ENCODE measurements at places on chromosomes 7 and 10.

DNA sequence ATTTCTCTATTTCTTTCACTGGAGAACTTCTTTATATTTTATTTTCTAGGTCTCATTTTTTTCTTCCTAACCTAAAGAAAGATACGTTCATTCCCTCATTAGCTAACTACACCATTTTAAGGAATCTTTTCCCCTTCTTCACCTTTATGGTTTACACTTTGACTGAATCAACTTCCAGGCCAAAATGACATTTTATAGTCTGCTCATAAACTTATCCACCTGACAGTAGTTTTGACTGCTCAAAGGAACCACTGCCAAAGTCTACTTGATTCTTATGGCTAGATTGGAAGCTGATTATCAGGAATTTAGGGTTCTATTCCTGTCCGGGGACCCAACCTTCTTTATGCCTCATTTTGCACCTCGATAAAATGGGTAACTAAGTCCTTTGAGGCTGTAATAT, 73.0 kb upstream of the FOXP2 start:
- DNase-seq, result no peak

DNA sequence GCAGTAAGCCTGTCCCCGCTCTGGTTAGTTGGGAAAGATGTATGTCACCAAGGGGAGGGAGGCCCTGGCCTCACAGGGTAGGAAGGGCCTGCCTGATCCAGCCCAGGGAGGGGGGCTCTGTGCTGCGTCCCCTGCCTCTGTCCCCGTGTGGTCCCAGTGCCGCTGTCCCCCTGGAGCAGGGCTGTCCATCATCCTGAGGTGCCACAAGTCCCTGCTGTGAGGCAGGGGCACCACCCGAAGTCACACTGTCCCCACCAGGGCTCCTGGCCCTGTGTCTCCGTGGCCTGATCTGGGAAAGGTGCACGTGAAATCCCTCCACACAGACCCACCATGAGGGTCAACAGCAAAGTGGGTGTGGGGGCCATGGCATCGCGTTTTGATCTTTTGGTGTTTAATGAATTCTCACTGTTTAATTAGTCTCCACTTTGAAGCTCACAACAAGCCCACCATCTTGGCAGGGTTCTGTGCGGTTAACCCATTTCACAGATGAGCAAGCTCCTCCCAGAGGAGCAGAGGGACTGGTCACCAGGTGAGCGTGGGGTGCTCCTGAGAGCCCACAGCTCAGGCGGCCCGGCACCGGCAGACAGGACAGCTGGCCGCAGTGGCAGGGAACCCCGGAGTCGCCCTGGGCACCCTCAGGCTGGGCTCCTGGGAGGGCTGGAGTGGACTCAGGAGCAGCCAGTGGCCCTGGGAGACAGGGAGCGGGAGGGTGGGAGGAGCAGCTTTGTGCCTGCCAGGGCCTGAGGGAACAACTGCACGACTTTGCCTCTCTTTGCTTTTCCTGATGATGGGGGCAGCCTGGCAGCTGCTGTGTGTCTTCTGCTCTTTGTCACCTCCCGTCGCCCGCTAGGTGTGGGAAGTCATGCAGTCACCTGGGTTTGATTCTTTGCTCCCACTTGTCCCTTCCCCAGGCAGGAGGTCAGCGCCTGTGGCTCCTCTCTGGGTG, 12.0 kb upstream of the CRYGN start:
- no peak for DNase-seq

DNA sequence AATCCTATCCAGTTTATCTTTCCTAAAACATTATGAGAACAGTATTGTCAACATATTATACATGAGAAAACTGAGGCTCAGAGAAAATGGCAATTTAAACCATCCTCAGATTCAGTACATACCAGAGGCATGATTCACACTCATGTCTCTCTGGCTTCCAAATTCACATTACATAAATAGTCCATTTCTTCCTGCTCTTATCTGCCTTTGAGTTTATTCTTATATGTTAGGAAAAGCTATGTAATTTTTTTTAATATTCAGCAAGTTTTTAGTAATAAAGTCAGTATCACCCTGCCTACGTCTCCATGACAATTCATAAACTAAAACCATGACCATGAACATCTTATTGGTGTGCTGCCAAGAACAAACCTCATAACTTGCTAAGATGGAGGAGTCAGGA, 1260.2 kb upstream of the SORCS1 start:
- DNase-seq, result no peak

- DNase-seq, result no peak
Measured at GRCh38 chr10:1462521-1462920, 274.8 kb downstream of the ADARB2 start.

DNA sequence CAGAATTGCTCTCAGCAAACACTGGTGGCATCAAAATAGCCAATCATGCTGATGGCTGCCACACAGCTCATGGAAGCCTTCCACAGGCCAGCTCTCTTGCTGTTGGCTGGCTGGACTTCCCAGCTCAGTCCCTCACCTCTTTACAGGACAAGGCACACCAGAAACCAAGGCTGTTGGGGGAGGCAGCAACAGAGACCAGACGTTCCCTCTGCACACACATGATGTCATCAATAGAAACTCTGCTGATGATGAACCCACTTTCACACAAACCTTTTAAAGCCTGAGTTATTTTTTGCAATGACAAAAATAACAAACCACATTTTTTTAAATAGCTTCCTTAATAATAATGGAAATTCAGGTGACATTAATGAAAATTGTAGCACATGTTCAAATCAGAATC, 300.9 kb upstream of the C7orf33 start:
- DNase-seq, result no peak

DNA sequence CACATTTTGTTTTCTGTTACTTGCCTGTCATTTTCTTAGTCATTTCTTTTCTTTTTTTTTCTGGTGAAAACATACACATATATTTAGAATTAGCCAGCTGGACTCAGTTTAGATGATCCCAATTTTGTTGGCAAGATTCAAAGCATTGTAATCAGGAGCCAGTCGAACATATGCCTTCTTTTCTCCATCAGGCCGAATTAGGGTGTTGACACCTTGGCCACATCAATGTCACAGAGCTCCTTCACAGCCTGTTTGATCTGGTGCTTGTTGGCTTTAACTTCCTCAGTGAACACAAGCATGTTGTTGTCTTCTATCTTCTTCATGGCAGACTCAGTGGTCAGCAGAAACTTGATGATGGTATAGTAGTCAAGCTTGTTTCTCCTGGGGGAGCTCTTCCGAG, 32.6 kb downstream of the PHF14 start:
- no peak for DNase-seq

DNA sequence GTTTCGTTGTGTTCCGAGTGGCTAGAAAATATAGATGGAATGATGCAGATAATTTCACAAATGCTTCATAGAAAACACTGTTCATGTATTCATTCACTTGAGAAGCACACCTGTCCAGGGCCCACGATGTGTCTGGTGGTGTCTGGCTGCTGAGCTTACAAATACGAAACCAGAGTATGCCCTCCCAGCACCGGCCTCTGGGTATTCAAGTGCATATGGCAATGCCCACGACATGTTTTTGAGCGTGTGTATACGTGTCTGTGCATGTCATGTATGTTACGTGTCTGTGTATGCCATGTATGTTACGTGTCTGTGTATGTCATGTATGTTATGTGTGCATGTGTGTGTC, 37.9 kb downstream of the IL2RA start:
- DNase-seq, result no peak

GRCh38 chr10:34139559-34139958, 675.5 kb downstream of the PARD3 start:
- no peak for DNase-seq

GRCh38 chr7:155195939-155196523, 101.6 kb upstream of the INSIG1 start:
- no peak for DNase-seq

DNA sequence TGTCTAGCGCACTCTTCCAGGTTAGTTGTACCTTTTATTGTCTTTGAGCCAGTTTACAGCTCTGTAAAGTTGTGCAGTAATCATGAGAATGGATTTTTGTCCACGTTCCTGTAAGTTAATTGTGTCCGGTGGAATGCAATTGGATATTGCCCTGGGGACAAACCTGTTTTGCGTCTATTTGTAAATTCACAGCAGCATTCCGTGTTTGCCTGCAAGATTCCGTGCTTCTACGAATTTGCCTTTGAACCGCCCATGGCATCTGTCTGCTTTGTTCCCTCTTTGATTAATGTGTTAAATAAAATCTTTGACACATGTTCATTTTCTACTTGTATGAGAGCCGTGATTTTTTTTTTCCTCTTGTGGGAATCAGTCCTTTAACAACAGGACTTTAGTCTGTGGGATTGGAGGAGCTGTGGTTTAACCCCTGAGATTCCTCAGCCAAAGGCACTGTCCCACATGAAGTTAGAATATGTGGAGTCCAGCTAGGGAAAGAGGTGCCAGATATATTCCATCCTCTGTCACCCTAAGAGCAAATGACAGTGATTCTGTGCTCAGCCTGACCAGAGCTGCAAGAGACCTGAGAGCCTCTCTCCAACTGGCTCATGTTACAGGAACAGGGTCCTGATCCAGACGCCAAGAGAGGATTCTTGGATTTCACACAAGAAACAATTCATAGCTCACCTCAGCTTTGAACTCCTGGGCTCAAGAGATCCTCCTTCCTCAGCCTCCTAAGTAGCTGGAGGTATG, 126.3 kb downstream of the COL26A1 start:
- no peak for DNase-seq

GRCh38 chr10:63829573-63830149, 308.5 kb downstream of the REEP3 start:
- no peak for DNase-seq

- DNase-seq, result no peak
Measured at GRCh38 chr7:46011501-46011900, 90.4 kb upstream of the IGFBP3 start.
